ENCODE measurements at places on chromosomes 3 and 15.

GRCh38 chr15:33778852-33779251, 189.4 kb upstream of the CHRM5 start:
- no peak for DNase-seq

DNA sequence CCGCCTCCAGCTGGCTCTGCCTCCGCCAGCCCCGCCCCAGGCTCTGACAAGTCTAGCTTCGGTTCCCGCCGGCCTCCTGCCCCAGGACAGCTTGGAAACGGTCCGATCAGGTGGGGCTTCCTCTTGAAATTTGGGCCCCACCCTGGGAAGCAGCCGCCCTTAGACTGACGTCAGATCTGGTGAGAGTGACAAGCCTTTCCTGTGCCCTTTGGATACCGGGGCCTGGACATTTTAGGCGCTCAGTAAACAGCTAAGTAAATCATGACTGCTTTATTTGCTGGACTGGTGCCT, 378 bp upstream of the HYAL3 start:
- no peak for DNase-seq

- no peak for DNase-seq
Observed at GRCh38 chr15:43390723-43391122, 19.8 kb downstream of the TUBGCP4 start.

- no peak for DNase-seq
Observed at GRCh38 chr3:111539351-111540331, 2.4 kb upstream of the CD96 start.

GRCh38 chr3:5054098-5054497, 68.0 kb upstream of the ARL8B start:
- no peak for DNase-seq

DNA sequence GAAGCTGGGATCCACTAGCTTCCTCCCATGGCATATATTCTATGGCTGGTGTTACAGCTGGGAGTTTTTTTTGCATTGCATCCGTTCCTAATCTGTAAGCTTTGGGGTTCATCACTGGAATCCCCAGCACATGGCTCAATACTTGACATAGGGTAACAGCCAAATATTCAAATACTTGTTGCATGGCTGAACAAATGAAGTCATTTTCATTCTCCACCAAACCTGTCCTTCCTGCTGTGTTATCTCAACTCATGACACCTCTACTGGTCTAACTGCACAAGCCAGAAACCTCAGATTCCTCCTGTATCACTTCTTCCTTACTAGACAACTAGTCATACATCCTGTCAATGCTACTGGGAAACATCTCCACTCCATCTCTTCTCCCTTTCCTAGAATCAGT, 43.4 kb downstream of the ST3GAL6 start:
- DNase-seq, result no peak

Data from NCI-H2029 treated with DMSO at 0.1 percent for 48 hours (cell line).